ENCODE measurements at places on chromosomes 4 and X. TPM values are rescaled to one million over a fixed set of nuclear protein-coding genes. Genes with fewer than 3 reads are reported as not detected.

Gene CTPS2
- polyA plus RNA-seq = 10.1 TPM

- no peaks in the 10 kb centered on the region for H3K4me1 ChIP-seq
- no peak overlapping the region for H3K4me3 ChIP-seq
- no peaks in the 10 kb centered on the region for H3K36me3 ChIP-seq
- no peak overlapping the region for H3K27ac ChIP-seq
- peaks cover 13% of the 10 kb centered on the region for H3K27me3 ChIP-seq
These were observed 28.8 kb upstream of the CFAP47 start for GRCh38 chrX:35890699-35891098.

DNA sequence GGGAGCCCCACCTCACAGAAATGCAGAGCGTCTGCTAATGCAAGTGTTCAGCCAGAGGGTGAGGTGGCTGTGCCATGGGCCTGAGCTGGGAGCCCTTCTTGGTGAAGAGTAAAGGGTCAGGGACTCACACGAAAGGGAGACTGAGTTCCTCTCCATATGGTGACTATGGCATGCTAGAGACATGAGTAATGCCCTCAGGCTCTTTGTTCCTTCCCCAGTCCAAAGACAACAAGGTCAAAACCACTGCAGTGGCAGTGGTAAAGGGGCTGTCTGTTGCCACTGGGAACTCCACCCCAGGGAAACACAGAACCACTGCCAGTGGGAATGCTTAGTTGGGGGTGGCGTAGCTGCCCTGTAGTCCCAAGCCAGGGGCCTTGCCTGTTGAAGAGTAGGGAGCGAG is 22.4 kb downstream of the RAB40AL start:
- no peak overlapping the region for H3K4me3 ChIP-seq
- H3K27me3 ChIP-seq = no peaks in the 10 kb centered on the region
- H3K4me1 ChIP-seq = no peaks in the 10 kb centered on the region
- no peak for DNase-seq

Gene L1CAM
- 0.84 TPM for polyA plus RNA-seq

DNA sequence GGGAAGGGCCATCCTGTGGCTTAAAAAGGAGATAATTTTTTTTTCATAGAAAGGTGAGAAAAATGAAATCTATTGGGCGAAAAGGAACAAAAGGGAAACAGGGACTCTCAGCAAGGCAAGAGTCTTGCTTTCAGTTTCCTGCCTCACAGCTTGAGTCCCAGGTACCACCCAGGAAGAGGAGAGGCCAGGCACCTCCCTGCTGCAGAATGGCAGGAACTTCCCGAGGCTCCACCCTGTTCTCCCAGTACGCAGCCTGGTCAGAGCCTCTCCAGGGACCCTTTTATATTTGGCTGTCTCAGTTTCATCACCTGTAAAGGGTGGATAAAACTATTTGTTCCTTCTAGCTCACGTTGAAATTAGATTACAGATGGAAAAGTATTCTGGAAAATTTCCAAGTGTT is 33.8 kb downstream of the UCHL1 start:
- H3K36me3 ChIP-seq = no peaks in the 10 kb centered on the region
- no peak overlapping the region for H3K4me3 ChIP-seq
- DNase-seq = no peak
- no peaks in the 10 kb centered on the region for H3K27me3 ChIP-seq
- no peak overlapping the region for H3K27ac ChIP-seq

GRCh38 chrX:1673337-1673736 is 58.5 kb downstream of the ASMT start:
- H3K4me1 ChIP-seq = no peaks in the 10 kb centered on the region
- H3K36me3 ChIP-seq = no peaks in the 10 kb centered on the region
- H3K4me3 ChIP-seq = no peak overlapping the region
- H3K27me3 ChIP-seq = no peaks in the 10 kb centered on the region
- DNase-seq = no peak
